Glutamatergic neuron (in vitro differentiated cells): ENCODE measurements at places on chromosomes 12 and 14.

- DNase-seq: no peak
Observed at GRCh38 chr14:56515739-56516138, 63.9 kb upstream of the TMEM260 start.

DNA sequence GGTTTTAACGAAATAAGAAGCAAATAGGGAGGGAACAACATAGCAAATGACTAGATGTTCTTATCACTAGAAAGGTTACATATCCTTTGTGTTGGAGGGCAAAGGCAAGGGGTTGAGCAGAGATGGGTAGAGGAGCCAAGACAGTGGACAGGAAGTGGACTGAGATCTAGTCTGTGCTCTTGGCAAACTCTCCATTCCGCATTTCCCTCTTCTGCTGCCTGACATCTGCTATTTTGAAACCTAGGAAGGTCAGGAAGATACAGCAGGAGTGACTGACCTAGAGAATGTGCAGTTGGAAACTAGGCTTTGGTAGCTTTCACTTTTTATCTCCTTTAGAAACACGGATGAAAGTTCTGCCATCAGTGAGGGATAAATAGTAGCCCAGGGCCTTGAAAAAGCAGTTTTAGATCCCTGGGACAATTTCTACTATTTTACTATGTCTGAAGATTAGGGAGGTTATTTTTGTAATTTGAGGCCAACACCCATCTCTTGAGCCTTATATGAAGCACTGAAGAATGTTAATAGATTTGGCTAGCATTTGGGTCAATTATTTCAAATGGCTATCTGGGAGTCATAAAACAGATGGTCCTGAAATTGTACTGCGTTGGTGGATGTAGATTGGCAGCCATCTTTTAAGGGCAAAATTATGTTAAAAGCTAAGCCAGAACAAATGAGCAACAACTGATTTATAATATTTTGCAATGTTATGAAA is 410.3 kb downstream of the PCNX1 start:
- no peak for DNase-seq

GRCh38 chr12:6148061-6148460 is 23.6 kb upstream of the VWF start:
- DNase-seq: no peak

- peak; percentile 24 for DNase-seq
Observed at GRCh38 chr12:44000309-44000952, 164.6 kb downstream of the TMEM117 start.

DNA sequence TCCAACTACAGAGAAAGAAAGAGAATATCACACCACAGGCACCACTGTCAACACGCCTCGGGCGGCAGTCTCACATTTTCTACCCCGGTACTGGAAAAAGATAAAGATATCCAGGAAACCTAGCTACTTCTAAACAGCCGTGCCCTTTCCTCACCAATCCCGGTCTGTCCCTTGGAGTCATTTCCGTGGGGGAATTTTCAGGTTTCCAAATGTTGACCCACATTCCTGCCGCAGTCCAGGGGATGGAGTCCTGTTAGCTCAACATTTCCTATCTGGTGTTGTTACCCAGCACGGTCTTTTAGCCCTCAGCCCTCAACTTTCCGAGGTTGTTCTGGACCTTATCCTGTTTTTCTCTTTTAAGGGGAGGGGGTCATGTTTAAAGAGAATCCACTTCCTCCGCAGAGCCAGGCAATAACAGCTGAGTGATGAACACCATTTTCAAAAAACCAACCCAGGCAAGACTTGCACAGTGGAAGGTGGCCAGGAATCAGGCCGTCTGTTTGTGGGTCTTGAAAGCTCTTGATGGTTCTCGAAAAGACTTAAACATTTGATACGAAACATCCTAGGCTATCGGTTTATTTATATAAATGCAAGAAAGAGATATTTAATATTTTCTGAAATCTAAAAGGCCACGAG is 4.6 kb downstream of the SSH1 start:
- DNase-seq: no peak

DNA sequence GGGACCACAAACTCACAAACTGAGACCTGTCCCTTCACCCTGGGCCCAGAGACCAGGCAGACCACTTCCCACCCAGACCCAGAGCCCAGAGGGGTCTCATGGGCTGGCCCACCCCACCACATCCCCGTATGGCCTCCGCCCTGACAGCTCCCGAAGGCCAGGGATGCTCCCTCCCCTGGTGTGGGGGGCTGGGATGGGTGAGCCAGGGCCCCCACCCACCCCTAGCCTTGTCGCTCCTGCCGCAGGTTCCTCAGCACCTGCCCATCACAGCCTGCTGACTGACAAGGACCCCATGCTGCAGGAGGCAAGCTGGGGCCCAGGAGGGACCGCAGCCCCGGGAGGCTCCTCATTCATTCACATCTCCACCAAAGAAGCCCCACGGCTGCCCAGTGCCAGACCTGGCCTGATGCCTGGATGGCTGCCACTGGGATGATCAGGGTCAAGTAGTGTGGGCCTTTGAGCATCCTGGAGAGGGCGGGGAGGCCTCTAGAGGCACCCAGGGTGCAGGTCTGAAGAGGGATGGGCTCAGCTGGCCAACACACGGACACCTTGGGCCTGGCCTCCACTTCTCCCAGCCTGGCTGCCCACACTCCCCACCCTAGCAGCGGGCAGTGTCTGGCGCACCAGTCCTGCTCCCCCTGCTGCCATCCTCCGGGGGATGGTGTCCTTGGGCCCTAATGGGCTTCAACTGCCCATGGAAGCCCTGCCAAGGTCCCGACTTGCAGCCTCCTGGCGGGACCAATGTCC is 24.7 kb upstream of the GPR132 start:
- no peak for DNase-seq

GRCh38 chr12:111361717-111362576 is 6.9 kb downstream of the PHETA1 start:
- no peak for DNase-seq

DNA sequence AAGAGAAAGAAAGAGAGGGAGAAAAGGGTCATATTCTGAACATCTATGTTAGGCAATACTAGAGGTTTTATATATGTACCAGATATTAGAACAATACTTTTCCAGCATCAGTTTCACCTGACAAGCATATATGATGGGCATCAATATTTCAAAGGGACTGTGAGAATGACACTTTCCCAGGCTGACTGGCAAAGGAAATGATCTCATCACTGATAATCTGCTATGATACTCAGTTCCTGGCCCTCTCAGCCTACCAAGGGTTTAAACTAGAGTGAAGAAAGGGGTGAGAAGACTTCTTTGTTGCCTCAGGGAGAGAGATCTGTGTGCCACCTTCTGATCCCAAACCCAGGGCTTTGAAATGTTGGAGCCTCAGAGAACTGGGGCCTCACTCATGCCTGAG is 183.5 kb downstream of the TTC8 start:
- DNase-seq: no peak

DNA sequence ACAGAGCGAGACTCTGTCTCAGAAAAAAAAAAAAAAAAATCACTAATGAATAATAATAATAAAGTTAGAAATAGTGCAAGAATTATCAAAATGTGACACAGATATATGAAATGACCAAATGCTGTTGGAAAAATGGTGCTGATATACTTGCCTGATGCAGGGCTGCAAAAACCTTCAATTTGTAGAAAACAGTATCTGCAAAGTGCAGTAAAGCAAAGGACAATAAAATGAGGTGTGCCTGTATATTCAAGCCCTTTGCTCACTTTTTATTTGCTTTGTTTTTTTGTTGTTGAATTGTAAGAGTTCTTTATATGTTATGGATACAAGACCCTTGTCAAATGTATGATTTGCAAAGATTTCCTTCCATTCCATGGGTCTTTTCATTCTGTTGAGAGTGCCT is 9.0 kb upstream of the PAPOLA start:
- no peak for DNase-seq

GRCh38 chr14:65210118-65210821 is 108.0 kb upstream of the MAX start:
- no peak for DNase-seq

DNA sequence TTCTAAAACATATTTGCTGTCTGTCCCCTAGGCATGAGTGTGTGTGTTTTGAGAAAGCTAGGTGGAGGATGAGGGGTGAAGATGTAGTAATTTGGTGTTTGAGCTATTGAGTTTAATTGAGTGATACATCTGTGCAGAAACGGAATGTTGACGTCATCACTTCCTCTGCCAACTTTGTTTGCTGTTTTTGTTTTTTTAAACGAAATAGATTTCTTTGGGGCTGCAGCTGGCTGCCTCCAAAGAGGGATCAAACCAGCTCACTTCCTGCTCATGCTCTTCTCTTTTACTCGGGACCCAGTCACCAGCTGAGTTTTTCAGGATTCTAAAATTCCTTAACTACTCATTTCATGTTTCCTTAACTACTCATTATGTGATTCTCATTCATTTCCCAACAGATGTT is 19.5 kb upstream of the CRACR2A start:
- DNase-seq: no peak

DNA sequence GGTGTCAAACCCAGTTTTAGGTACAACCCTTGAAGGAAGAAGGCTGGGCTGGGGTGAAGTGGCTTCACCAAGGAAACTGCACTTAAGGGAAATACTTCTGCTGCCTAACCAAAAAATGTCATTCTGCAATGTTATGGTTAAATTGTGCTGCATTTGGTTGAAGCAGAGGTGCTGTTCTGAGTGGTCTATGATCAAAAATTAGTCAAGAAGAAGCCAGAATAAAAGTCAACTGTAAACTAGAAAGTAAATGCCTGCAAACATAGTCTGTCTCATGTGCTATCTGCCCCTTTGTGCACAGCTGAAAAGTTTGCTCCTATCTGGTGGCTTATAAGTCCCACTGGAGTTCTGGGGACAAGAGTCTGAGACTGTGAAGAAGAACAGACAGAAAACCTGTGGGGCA is 158.8 kb downstream of the C12orf42 start:
- no peak for DNase-seq

DNA sequence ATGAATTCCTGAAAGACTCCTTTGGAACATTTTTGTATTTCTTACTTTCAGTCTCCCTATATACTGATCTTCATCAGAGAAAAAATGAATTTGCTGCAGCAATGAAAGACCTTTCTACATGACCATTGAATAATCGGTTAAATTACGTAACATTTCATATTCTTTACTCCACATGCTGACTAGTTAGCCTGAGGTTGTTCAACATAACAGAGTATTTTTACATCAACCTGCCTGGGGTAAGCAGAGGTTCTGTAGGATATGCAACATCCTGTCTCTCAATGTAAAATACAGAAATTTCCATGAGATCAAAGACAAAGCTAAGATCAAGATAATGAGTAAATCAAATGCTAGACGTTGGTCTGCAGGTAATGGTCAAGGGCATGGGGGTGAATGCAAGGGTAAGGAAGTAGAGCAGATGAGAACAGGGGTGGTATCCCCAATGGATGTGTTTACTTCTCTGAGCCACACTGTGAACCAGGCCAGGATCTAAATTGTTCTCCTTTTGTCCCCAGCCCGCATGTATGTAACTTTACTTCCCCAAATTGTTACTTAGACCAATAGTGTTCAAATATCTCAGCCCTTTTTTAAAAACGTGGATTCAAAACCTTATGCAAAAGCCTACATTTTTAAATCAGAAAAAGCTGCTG is 45.4 kb downstream of the DUSP6 start:
- DNase-seq: no peak

- DNase-seq: no peak
Observed at GRCh38 chr12:131061041-131061806, 107.5 kb downstream of the ADGRD1 start.

DNA sequence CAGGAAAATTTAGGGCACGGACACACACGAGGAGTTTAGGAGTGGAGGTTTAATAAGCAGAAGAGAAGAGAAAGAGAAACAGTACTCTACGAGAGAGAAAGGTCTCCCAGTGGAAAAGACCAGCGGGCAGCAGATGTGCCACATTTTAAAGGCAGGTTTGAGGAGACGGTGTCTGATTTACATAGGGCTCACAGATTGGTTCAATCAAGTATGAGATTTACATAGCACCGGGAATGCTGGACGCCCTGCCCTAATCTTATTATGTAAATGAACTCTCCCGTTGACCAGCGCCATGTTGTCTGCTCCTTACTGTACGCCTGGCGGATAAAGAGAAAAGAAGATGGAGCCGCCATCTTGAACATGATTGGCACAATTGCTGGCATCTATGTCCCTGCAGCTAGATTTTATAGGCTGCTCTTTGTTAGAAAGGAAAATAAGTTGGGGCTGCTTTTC is 17.9 kb downstream of the NFKBIA start:
- DNase-seq: peak; percentile 55

DNA sequence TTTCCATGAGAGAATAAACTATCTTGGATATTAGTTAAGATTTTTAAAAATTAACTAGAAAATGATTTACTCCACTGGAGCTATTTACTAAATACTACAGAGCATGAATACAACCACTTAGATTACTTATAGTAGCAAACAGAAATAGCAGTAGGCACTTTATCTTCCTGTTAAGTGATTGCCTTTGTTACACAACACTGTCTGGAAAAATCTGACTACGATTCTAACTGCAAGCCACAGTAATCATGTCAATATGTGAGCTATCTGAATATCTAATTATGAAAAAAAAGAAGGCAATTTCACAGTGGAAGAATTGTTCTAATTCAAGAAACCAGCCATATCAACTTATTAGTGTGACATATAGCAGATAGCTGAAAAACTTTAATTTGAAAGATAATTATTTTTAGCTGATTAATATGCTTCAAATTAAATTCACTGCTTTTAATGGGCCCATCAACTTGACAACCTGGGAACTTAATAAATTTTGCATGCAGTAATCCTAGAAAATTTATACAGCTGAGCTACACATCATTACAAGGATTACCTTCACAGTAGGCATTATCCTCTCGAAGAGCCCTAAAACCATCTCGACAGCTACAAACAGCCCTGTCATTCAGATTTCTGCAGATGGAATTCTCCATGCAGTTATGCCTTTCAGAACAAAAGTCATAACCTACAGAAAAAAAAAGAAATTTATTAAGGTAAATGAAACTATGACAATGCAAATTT is 172.8 kb downstream of the NELL2 start:
- no peak for DNase-seq

GRCh38 chr12:56941299-56942017 is 7.2 kb upstream of the SDR9C7 start:
- DNase-seq: no peak

- DNase-seq: no peak
Observed at GRCh38 chr12:7361265-7361664, 57.4 kb downstream of the ACSM4 start.

- DNase-seq: no peak
Observed at GRCh38 chr12:48379794-48380193, 29.1 kb upstream of the ZNF641 start.

GRCh38 chr12:130530429-130530828 is 185.7 kb downstream of the RIMBP2 start:
- DNase-seq: no peak

DNA sequence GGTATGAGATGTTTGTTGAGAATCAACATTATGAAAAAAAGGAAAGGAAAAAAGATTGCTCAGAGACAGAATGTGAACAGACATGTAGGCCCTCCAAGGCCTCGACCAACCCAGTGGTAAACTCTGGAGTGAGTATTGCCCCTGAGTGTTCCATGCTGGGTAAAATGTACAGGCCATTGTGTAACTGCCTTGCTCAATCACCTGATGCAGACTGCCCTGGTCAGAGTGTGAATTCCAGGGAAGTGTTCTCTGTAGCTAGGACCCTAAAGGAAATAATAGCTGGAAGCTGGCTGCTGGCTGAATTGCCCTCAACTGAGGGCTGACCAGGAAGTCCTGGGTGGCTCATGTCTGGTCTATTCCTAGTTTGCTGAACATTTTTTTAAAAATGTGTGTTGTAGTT is 1081.4 kb upstream of the LRFN5 start:
- no peak for DNase-seq
